ENCODE measurements at places on chromosomes 16 and 17.

- no peak for DNase-seq
These were observed 58.1 kb downstream of the ZDHHC7 start for GRCh38 chr16:84953190-84953746.

- DNase-seq: no peak
These were observed 24.7 kb downstream of the CALB2 start for GRCh38 chr16:71383054-71383773.

GRCh38 chr17:48593840-48594537 is 410 bp upstream of the HOXB5 start:
- DNase-seq: peak; percentile 69

GRCh38 chr16:74991593-74992403 is 6.9 kb upstream of the WDR59 start:
- DNase-seq: no peak

DNA sequence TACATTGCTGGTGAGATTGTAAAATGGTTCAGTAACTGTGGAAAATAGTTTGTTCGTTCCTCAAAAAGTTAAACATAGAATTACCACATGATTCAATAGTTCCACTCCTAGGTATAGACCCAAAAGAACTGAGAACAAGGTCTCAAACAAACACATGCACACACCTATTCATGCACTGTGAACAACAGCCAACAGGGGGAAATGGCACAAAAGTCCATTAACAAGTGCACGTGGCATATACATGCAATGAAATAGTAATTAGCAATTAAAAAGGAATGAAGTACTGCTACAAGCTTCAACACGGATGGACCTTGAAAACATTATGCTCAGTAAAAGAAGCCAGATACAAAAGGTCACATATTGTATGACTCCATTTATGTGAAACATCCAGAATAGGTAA is 23.8 kb downstream of the SDK2 start:
- no peak for DNase-seq

Data from stimulated activated CD4-positive, alpha-beta T cell treated with anti-CD3 and anti-CD28 coated beads, Interleukin-12 subunit alpha, Interleukin-12 subunit beta, amount 100 ng/mL, for 48 hours (primary cell).